ENCODE measurements at places on chromosomes 1 and 21. TPM values are rescaled to one million over a fixed set of nuclear protein-coding genes. Genes with fewer than 3 reads are reported as not detected.

The ZMYM1 gene
- 6.2 TPM for total RNA-seq

- peak; percentile 47 for DNase-seq
These were observed 2.6 kb downstream of the PABPC4 start for GRCh38 chr1:39573736-39574624.

- DNase-seq: no peak
These were observed 23.0 kb downstream of the GIPC2 start for GRCh38 chr1:78068681-78069283.

GRCh38 chr1:205749234-205750137, 496 bp downstream of the NUCKS1 start:
- DNase-seq: peak; percentile 95

- DNase-seq: no peak
These were observed 73.7 kb downstream of the ATP1B1 start for GRCh38 chr1:169180174-169180573.

- no peak for DNase-seq
These were observed 303.1 kb upstream of the RUNX1 start for GRCh38 chr21:35352066-35352770.

All from heart right ventricle (tissue), 16 donors.